Esophagus mucosa (tissue), 1 donor: ENCODE measurements at places on chromosomes 6 and 20.

DNA sequence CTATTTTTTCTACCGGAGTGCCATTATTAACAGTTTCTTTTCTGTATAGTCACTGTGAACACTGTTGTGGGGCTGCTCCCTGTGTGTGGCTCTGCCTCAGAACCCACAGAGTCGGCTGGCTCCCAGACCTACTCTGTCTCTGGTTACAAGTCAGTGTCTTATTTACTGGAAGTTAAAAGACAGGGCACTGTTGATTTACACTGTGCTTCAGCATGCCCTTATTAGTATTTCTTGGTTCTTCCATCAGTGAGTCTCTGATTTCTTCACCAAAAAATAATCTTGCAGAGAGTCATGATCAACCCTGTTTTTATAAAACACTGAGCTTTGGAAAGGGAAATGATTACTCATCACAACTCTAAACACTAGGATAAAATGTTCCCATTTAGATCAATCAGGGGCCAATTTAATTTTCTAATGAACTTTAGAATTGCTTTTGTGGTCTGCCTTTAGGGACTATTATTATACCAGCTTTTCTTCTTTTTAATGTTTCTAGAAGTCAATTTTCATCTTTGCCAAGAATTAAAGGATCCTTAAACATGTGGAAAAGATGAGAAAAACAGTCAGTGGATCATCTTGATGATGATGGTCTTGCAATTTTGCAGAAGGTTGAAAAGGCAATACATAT is 92.6 kb downstream of the UTRN start:
- ATAC-seq = peak; percentile 62

GRCh38 chr6:50141100-50141499 is 91.4 kb upstream of the DEFB112 start:
- ATAC-seq = peak; percentile 59

DNA sequence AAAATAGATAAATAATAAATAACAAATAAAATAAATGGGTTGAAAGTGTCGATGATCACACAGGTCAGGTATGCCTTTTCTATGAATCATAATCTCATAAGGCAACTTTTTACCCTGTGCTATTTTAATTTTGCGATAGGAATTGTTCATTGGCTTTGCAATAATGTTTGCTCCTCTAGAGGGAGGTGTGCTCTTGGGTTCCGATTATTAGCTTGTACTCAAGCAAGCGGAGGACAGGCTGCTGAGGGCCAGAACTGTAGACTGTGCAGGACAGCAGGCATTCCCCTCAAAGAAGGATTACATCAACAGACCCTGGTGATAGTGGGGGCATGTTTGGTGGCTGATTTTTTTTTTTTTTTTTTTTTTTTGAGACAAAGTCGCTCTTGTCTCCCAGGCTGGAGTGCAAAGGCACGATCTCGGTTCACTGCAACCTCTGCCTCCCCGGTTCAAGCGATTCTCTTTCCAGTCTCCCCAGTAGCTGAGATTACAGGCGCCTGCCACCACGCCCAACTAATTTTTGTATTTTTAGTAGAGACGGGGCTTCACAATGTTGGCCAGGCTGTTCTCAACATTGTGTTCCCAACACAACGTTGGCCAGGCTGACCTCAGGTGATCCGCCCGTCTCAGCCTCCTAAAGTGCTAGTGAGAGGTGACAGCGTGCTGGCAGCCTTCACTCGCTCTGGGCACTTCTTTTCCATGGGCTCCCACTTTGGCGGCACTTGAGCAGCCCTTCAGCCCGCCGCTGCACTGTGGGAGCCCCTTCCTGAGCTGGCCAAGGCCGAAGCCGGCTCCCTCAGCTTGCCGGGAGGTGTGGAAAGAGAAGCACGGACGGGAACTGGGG is 35.6 kb downstream of the RIOK1 start:
- ATAC-seq = peak; percentile 89

- peak; percentile 79 for ATAC-seq
Observed at GRCh38 chr20:18738055-18738454, 75.5 kb upstream of the SCP2D1 start.

- ATAC-seq = peak; percentile 95
Observed at GRCh38 chr6:107264357-107264840, 149.1 kb upstream of the BEND3 start.

- no peak for ATAC-seq
Observed at GRCh38 chr20:57667924-57668782, 41.7 kb downstream of the PMEPA1 start.

- peak; percentile 71 for ATAC-seq
Observed at GRCh38 chr6:132333639-132334520, 67.4 kb downstream of the MOXD1 start.

GRCh38 chr6:74942130-74942529 is 263.7 kb downstream of the COL12A1 start:
- ATAC-seq = no peak

DNA sequence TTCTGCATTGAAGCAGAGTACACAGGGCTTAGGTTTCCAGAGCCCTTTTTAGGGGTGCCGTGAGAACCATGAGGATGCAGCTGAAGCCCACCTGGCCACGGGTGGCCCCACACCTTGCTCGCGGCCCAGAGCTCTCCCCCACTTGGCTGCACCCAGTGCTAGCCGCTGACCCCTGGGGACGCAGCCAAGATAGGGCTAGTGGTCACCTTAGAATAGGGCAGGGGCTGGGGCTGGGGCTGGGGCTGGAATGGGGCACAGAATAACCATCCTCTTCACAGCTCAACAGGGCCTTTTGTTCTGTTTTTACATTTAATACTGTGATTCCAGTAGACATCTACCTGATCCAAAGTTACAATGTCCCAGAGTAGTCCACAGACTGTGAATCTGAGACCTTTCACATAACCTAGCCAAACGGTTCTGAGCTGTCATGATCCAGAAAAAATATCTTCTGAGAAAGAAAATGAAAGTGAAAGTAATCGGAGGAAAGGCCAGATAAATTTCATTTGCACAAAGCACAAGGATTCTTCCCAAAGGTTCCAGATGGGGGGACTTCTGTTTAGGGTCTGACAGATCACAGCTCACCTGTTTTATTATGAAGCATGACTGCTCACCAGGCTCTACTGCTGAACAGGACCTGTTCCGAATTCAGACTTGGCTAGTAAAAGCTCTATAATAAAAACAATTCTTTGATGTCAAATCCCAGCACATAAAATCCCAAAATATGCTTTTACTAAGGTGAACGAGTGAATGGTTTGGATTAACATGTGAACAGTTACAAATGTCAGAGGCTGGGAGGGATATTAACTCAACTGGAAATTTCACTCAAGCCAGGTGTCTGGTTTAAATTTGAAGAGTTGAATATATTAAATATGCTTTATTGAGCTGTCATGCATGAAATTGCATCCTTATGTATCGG is 401.9 kb downstream of the THBS2 start:
- no peak for ATAC-seq

GRCh38 chr6:83430611-83431544 is at the start of gene ME1:
Gene ME1 (minus strand): TSS chr6:83431051. CDS start chr6:83430954, 97 bp downstream.
- peak; percentile 95 for ATAC-seq

GRCh38 chr6:7373739-7374138 is 15.8 kb downstream of the CAGE1 start:
- ATAC-seq = no peak

DNA sequence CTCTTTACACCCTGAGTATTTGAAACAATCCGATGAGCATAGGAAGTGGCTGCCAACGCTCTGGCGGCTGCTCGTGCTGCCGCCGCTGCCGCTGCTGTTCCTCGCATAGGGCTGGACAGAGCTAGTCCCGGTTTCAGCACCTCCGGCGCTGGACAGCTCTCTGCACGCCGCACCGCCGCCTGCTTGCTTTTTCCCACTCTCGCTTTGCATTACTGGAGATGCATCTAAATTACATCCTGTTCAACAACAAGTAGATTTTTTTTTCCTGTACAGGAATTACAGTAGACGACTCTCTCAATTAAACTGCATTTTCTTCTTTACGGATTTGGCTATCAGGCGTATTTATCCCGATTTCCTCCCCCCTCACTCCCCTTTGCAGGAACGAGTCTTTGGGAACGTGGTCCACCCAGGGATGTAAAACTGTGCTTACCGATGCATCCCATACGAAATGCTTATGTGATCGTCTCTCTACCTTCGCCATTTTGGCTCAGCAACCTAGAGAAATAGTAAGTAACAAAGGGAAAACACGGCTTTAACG is 563.8 kb downstream of the LMBRD1 start:
- peak; percentile 64 for ATAC-seq

GRCh38 chr20:17439616-17440296 is 91.4 kb downstream of the BFSP1 start:
- no peak for ATAC-seq

GRCh38 chr6:138688580-138688979 is 85.0 kb upstream of the CCDC28A start:
- ATAC-seq = no peak

DNA sequence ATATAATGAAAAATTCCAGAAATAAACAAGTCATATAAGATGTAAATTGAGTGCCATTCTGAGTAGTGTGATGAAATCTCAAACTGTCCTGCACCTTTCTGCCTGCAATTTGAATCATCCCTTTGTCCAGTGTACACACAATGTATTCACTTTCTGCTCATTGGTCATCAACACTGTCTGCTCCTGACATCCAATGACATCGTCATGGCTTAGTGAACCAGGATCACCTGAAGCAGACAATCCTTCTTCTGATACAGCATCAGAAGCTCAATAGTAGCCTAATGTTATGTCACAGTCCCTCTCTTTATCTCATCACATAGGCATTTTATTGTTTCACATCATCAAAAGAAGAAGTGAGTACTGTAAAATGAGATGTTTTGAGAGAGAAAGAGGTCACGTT is 366.3 kb downstream of the RFPL4B start:
- ATAC-seq = no peak

- ATAC-seq = no peak
Observed at GRCh38 chr6:4895971-4896370, 107.9 kb downstream of the RPP40 start.

DNA sequence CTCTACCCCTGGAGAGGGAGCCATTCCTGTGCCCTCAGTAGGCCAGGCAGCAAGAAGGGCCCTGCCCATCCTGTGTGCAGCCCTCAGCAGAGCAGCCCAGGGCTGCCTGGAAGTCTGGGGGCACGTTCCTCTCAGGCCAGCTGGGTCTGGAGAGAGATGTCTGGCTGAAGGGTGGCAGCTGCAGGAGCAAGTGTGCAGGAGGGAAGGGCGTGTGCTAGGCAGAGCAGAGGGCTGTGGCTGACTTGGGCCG is 62.7 kb downstream of the NOL4L start:
- no peak for ATAC-seq

- no peak for ATAC-seq
Observed at GRCh38 chr20:1174787-1175186, 10.0 kb downstream of the TMEM74B start.

GRCh38 chr6:6749702-6750491 is 161.4 kb downstream of the LY86 start:
- ATAC-seq = peak; percentile 90

- ATAC-seq = peak; percentile 53
Observed at GRCh38 chr6:39791850-39792539, at the start of gene DAAM2. Gene DAAM2 (plus strand): TSS chr6:39792376. CDS start chr6:39856303, 63,927 bp downstream.

DNA sequence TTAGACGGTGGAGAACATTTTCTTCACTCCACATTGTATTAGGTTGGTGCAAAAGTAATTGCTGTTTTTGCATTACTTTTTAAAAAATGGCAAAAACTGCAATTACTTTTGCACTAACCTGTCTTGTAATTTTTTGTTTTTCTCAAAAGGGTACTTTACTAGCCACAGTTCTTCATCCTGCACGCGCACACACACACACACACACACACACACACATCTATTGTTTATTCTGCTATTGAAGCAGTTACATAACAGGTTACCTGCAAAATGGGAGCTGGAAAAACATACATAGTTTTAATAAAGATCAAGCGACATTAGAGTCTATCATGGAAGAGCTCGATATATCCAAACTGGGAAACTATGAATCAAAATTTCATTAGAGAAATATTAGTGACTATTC is 235.2 kb downstream of the SIM1 start:
- ATAC-seq = no peak

GRCh38 chr6:121917263-121917829 is 481.9 kb downstream of the GJA1 start:
- no peak for ATAC-seq

DNA sequence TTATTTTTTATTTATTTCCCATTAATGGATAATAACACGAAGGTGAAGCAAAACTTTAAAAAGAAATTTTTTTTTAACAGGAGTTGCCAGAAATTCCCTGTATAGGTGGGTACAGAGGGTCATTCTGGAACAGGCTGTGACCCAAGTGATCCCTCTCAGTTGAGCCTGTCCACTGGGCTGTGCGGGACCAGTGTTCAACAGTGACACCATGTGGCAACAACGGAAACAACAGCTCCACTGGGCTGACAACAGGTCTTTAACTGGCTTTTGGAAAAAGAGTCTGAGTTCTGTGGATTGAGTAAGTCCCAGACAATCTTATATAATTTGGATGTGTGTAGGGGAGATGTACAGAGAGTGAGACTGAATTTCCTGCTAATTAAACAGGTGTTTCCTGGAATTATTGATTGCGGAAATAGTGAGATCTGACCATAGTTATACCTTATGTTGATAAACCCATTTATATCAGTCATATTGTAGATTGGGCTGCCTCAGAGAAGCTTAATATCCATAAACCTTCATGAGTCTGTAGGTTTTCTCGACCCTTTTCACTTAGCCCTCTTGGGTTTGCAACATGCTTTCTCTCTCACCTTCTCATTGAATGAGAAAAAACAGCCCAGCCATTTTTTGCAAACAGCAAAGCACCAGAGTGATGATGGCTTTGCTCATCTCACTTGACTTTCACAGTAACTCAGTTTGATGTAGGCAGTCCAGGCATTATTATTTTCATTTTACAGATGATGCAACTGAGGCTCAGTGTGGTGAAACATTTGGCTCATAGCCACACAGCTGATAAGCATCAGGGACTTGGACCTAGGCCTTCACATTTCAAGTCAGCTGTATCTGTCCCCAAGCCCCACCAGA is 17.5 kb downstream of the KIAA1755 start:
- no peak for ATAC-seq

GRCh38 chr20:47281376-47281775 is 75.1 kb downstream of the ZMYND8 start:
- ATAC-seq = no peak

- no peak for ATAC-seq
Observed at GRCh38 chr20:12644461-12644860, 364.3 kb upstream of the SPTLC3 start.

DNA sequence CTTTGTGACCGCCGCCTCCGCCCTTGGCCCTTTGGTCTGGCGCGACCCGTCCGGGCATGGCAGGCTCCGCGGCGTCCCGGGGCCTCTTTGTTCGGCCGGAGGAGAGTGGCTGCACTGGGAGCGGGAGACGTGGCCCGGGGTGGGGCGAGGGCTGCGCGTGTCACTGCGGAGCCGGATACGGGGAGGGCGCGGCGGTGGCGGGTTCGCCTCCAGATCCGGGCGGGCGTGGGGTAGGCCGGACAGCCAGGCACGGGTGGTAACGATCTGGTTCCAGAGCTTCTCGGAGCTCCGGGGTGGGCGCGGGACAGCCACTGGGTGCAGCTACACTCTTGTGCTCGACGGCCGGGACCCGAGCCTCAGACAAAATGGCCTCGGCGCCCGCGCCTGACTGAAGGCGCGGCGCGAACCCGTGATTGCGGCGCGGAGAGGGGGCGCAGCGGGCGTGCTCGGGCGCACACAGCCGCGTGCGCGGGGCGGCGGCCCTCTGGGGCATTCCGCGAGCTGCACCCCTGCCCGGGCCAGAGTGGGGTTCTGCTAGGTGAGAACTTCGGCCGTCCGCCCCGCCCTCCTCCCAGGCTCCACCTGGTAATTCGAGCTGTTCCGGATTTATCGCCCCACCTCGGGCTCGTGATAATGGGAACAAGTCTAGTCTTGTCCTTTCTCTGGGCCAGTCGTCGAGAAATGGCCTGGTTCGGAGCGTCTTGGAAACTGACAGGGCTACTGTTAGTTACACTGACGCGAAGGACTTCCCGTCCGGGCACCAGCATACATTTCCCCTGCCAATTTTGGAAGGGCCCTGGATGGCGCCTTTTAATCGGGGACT is 1.0 kb downstream of the LOC128125822 start:
- peak; percentile 84 for ATAC-seq
